ENCODE measurements at places on chromosomes 13 and 19. TPM values are rescaled to one million over a fixed set of nuclear protein-coding genes. Genes with fewer than 3 reads are reported as not detected.

DNA sequence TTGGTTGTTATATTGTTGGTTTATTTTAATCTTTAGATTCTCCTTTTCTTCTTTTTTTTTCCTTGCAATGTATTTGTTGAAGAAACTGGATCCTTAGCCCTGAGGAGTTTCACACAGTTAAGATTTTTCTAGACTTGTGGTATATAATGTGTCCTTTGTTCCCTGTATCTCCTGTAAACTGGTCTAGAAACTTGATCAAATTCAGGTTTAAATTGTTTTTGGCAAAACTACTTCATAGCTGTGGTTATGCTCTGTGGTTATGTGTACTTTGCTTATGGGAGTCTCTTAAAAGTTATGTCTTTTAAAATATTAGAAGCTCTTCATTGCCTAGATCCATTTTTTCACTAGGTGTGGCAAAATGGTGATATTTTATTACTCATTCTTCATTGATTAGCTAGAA, 3.7 kb upstream of the MTRF1 start:
- H3K27ac ChIP-seq: no peak overlapping the region
- peaks cover 15% of the 10 kb centered on the region for H3K4me1 ChIP-seq
- H3K27me3 ChIP-seq: no peaks in the 10 kb centered on the region
- no peak for DNase-seq
- H3K4me3 ChIP-seq: no peak overlapping the region

GRCh38 chr19:10189616-10190015, 5.1 kb downstream of the DNMT1 start:
- peaks cover 3% of the 10 kb centered on the region for H3K36me3 ChIP-seq
- H3K4me1 ChIP-seq: peaks cover 14% of the 10 kb centered on the region
- DNase-seq: no peak
- no peak overlapping the region for H3K27ac ChIP-seq

DNA sequence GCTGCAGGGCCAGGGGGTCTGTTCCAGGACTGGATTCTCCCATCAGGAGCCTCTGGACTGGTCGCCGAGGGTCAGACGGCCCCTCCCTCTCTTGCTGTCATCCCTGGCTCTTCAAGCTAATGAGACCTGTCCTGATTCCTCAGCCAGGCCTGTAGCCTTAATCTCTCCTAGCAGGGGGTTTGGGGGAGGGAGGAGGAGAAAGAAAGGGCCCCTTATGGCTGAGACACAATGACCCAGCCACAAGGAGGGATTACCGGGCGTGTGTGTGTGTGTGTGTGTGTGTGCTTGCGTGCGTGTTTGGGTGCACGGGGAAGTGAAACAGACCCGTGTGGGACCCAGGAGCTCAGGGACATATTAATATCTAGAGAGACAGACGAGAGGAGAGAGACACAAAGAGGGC, 1.9 kb upstream of the CRX start:
- peaks cover 8% of the 10 kb centered on the region for H3K4me1 ChIP-seq
- H3K27me3 ChIP-seq: peaks cover 5% of the 10 kb centered on the region
- H3K27ac ChIP-seq: no peak overlapping the region
- no peak overlapping the region for H3K4me3 ChIP-seq

DNA sequence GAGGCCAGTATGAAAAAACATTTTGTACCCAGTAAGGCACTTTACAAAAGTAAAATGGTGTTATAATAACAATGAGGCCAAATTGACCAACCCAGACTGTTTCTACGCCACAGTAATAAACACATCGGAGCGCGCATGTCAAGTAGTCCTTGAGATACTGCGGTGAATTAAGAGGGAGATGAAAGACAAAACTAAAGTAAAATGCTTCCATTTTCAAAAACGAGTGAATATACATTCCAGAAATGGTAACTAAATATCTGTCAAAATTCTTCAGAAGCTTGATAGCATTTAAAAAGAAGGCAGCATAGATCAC, 19.0 kb downstream of the N4BP2L1 start:
- DNase-seq: no peak
- no peak overlapping the region for H3K4me3 ChIP-seq
- peaks cover 23% of the 10 kb centered on the region for H3K36me3 ChIP-seq
- no peak overlapping the region for H3K27ac ChIP-seq
- no peaks in the 10 kb centered on the region for H3K27me3 ChIP-seq

DNA sequence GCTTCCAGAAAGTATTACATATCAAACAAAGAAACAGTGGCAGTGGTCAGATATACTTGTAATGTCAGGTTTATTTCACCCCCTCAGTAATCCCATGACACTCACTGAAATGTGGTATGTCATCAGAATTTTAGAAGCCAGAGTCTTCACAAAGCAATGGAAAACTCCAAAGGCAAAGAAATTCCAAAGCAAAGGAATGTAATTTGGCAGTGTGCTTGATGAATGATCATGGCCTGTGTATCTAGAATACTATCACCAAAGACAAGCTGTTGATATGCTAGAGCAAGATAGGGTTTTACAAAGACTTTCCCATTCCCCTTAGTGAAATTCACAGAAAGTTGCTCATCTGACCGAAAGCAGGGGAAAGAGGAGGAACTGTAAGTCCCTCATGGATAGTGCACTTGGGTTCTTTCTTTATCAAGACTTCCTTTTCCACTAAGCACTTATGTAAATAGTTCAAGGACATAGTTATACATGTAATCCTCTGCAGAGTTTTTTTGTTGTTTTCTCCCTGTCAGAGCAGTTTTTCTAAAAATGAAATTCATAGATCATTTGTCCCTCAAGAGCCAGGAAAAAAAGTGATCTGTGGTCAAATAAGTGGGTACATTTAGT, 243.4 kb downstream of the NHLRC3 start:
- H3K4me1 ChIP-seq: no peaks in the 10 kb centered on the region
- DNase-seq: no peak
- no peaks in the 10 kb centered on the region for H3K27me3 ChIP-seq
- H3K36me3 ChIP-seq: no peaks in the 10 kb centered on the region
- H3K27ac ChIP-seq: no peak overlapping the region

- H3K4me1 ChIP-seq: no peaks in the 10 kb centered on the region
- H3K27me3 ChIP-seq: no peaks in the 10 kb centered on the region
- no peaks in the 10 kb centered on the region for H3K36me3 ChIP-seq
- H3K27ac ChIP-seq: no peak overlapping the region
These were observed 433.3 kb upstream of the SLITRK1 start for GRCh38 chr13:84315527-84315926.

DNA sequence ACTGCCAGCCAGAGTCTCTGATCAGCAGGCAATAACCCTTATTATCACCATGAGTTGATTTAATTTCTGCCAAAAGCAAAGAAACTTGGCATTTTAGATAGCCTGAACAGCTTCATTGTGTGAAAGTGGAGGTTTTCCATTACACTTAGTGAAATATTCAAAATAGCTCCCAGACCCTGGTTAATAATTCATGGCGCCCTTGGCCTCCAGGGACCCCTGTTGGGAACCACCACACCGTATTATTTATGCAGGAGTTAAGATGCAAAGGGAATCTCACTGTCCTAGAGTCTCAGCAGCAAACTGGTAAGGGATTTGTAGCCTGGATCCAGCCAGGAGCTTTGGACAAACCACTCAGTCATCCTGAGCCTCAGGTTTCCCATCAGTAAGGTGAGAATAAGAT, 110.0 kb upstream of the PABPC3 start:
- no peaks in the 10 kb centered on the region for H3K4me1 ChIP-seq
- no peak for DNase-seq

GRCh38 chr19:31617010-31617585, 267.9 kb upstream of the TSHZ3 start:
- no peak overlapping the region for H3K4me3 ChIP-seq
- no peak for DNase-seq
- H3K4me1 ChIP-seq: no peaks in the 10 kb centered on the region
- no peaks in the 10 kb centered on the region for H3K36me3 ChIP-seq
- H3K27ac ChIP-seq: no peak overlapping the region

DNA sequence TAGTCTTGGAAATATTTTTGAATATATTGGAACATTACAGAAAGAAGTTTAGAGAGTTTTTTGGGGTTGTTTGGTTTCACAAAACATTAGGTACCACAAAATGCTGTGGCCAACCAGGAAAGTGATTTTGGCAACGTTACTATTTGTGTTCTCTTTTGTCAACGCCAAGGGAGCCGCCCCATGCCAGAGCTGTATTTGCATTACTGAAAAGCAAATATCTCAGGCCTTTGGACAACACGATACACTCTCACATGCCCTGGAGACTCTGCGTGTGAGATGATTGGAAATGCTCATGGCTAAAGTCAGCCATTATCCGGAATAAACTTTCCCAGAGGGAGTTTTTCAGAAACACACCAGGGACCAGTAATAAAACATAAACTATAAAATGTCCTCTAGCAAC, 324.6 kb downstream of the SHISA2 start:
- H3K27me3 ChIP-seq: no peaks in the 10 kb centered on the region
- no peak for DNase-seq
- no peak overlapping the region for H3K4me3 ChIP-seq
- no peaks in the 10 kb centered on the region for H3K4me1 ChIP-seq
- no peak overlapping the region for H3K27ac ChIP-seq
- H3K36me3 ChIP-seq: no peaks in the 10 kb centered on the region

DNA sequence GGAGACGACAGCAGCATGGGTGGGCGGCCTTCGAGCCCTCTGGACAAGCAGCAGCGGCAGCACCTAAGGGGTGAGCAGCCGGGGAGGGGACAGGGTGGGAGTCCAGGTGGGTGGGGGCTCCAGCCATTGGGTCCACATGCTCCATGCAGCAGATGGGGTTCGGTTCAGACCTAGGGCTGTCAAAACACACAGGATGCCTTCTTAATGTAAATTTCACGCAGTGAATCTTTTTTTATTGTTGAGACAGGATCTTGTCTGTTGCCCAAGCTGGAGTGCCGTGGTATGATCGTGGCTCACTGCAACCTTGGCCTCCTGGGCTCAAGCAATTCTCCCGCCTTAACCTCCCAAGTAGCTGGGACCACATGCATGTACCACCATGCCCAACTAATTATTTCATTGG, 15.9 kb downstream of the PGLS start:
- no peak for DNase-seq
- H3K4me3 ChIP-seq: peak overlapping the region; percentile 93
- H3K27ac ChIP-seq: peak overlapping the region; percentile 82

DNA sequence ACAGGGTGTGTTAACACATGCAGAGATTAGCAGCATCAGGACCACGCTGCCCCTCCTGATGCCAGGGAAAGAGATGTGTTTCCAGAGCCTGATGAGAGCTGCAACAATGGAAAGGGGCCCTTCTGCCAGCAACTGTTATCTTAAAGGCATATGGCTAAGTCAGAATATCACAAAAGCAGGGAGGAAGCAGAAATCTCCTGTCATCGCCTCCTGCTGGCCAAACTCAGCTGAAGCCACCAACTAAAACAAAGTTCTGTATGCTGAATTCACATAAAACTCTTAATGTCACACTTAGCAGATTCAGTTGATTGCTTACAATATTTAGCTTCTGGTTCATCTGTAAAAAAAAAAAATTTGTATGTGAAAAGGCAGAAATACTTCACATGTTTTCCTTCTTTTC, 178.2 kb downstream of the GPC5 start:
- no peak overlapping the region for H3K4me3 ChIP-seq
- DNase-seq: no peak
- no peaks in the 10 kb centered on the region for H3K4me1 ChIP-seq
- no peaks in the 10 kb centered on the region for H3K27me3 ChIP-seq

GRCh38 chr19:2586196-2586595, 110.3 kb downstream of the GADD45B start:
- peaks cover 43% of the 10 kb centered on the region for H3K36me3 ChIP-seq
- no peak overlapping the region for H3K27ac ChIP-seq
- H3K4me3 ChIP-seq: no peak overlapping the region
- DNase-seq: no peak
- H3K27me3 ChIP-seq: no peaks in the 10 kb centered on the region

DNA sequence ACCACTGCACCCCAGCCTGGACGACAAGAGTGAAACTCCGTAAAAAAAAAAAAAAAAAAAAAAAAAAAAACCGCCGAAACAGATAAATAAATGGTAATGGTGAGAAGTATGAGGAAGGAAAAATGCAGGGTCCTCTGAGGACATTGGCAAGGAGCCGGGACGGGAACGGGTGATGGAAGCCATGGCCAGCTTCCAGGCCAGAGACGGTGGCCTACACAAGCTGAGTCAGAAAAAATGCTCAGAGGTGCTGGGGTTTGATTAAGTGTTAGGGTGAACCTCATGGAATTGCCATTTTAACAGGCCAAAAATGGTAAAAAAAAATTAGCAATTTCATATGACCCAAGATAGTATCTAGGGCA, 866 bp upstream of the ZSWIM4 start:
- H3K27ac ChIP-seq: no peak overlapping the region
- peaks cover 32% of the 10 kb centered on the region for H3K4me1 ChIP-seq
- H3K36me3 ChIP-seq: no peaks in the 10 kb centered on the region
- peak overlapping the region; percentile 44 for H3K4me3 ChIP-seq
- H3K27me3 ChIP-seq: no peaks in the 10 kb centered on the region

GRCh38 chr19:29367791-29368222, 154.9 kb upstream of the UQCRFS1 start:
- H3K27ac ChIP-seq: no peak overlapping the region
- H3K4me3 ChIP-seq: no peak overlapping the region
- no peaks in the 10 kb centered on the region for H3K4me1 ChIP-seq
- H3K27me3 ChIP-seq: no peaks in the 10 kb centered on the region
- H3K36me3 ChIP-seq: no peaks in the 10 kb centered on the region
- DNase-seq: no peak

DNA sequence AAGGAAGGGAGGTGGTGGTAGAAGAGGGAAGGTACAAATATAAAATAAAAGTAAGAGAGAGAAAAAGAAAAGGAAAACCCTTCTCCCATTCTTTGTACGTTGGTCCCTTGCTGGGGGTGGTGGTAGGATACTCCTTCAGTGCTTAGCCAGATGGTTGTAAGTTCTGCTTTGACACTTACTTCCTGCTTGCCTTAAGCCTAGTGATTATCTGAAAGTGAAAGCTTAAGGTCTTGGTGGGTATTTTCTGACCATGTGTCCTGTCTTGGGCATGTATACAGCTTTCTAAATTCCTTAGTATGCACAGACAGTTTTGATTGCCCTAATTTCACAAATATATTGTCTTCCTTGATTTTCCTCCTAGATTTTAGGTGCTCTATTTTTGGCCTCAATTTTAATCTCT, 314.8 kb downstream of the PCDH17 start:
- H3K36me3 ChIP-seq: no peaks in the 10 kb centered on the region
- H3K4me3 ChIP-seq: no peak overlapping the region
- no peak for DNase-seq
- H3K27ac ChIP-seq: no peak overlapping the region
- no peaks in the 10 kb centered on the region for H3K4me1 ChIP-seq

FFAR1 gene
- 3.0 TPM for total RNA-seq

DZIP1 gene
- not detected for total RNA-seq

CBLC gene
- not detected for total RNA-seq

TNPO2 gene
- 76.3 TPM for total RNA-seq

ZNF675 gene
- 46.1 TPM for total RNA-seq

MEIOSIN gene
- not detected for total RNA-seq

WDR88 gene
- 0.51 TPM for total RNA-seq

PLA2G4C gene
- total RNA-seq: 17.4 TPM

AZU1 gene
- 0.70 TPM for total RNA-seq

TMPRSS9 gene
- total RNA-seq: not detected

KLK12 gene
- total RNA-seq: not detected

PRR22 gene
- total RNA-seq: 5.4 TPM

Measured in B cell (primary cell).